ENCODE measurements at places on chromosomes 4 and X.

DNA sequence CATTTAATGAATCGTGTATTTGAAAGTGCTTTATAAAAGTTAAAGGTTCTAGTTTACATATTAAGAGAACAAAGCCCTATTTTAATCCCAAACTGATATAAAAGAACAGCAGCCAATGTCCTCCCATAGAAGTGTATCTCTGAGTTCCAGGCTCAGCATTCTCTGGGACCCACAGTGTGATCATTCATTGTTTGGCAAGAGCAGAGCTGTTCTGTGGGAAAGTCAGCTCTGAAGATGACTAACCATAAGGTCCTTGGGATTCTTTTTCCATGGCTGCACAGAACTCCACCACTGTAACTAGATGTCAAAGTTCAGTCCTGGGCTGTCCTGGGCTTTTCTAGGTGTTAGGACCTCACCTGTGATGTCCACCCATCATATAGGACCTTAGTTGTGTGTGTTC, 157.0 kb upstream of the TLL1 start:
- DNase-seq: no peak

DNA sequence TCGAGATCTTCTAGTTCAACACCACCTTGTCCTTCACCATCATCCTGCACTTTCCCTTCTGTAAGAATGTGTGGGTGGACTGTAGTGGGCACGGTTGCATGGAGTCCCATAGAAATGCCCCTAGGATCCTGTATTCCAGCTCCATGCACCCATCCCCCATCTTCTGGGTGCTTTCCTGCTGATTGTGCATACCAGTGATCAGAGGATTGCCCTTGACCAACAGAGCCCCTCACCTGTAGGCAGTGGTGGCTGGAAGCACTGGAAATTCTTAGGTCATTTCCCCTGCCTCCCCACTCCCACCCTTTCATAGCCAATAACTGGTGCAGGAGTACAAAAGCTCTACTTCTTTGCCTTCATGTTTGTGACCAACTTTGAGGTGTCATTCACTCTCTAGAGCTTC, 213.4 kb upstream of the ARSJ start:
- DNase-seq: no peak

- no peak for DNase-seq
Measured at GRCh38 chr4:48079972-48080391, 54.1 kb downstream of the TXK start.

DNA sequence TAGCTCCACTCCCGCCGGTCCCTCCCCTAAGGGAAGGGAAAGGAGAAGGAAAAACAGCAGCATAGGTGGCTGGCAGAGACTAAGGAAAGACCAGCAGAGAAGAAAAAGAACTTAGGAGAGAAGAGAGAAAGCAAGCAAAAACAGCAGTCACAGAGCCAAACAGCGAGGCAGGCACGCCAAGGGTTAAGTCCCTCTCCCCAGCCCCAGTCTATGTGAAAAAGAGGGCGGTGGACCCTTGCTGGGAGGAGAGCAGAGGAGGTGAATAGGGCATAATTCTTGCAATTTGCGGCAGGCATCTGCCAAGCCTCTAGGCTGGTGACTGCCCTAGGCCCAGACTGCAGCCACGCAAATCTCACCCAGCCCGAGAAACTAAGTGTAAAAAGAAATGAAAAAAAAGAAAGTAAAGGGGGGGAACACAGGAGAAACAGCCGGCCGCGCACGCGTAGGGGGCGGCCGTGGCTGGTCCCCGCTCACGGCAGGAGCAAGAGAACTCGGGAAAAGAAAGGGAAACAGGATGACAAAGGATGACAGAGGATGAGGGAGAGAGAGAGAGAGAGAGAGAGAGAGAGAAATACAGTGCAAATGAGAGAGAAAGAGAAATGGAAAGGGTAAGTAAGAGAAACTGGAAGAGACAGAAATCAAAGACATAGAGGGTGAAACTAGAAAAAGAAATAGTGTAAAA, 48.6 kb downstream of the MAGEA9 start:
- DNase-seq: no peak

DNA sequence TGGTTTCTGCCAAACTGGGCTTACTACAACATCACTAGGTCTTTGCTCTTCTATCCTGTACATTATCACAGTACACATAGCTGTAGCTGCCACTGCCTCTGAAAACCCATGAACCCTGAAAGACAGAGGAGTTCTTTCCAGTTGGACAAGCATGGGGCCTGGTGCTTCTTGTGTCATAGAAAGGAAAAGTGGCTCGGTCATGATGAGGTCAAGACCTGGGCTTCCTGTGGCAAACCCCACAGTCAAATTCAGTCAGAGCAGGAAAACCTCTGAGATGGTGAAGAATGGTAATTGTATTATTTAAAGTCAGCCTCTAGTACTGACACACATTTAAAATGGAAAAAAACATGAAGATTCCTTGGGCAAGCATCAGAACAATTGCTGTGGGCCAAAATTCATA, 133.3 kb upstream of the PRPS2 start:
- DNase-seq: no peak

DNA sequence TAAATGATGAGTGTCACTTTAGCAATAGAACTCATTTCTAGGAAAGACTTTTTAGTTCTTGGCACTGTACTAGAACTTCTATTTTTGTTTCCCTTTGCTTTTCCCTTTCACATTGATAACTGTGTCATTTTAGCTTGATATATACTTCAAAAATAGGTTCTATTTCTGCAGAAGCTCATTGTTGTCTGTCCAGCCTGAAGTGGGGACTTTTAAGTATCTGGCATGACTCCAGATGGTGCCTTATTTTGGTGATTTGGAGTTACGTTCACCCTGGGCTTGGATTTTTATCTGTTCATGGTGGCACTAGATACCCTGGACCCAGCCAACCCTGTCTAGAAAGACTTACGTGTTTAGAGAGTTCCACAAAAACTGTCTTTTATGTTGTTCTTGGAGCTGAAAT, 3.4 kb downstream of the ABHD18 start:
- DNase-seq: no peak

DNA sequence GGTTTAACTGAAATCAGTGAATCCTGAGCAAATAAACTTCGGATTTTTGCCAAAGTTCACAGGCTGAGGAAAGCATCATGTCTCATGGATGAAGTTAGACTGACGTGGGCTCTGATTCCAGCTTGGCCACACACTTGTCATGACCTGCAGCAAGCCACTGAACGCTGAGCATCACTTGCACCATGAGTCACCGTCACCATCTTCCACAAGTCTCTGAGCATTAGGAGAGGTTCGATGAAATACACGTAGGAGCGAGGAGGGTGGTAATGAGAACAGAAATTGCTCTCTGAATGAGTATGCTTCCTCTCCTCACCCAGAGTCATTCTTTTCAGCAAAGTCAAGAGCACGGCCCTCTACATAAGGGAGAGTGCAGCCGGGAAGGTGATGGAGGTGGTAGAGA, 3.8 kb upstream of the TRIML2 start:
- no peak for DNase-seq

GRCh38 chr4:164293203-164293602, 460.7 kb upstream of the SMIM31 start:
- no peak for DNase-seq

DNA sequence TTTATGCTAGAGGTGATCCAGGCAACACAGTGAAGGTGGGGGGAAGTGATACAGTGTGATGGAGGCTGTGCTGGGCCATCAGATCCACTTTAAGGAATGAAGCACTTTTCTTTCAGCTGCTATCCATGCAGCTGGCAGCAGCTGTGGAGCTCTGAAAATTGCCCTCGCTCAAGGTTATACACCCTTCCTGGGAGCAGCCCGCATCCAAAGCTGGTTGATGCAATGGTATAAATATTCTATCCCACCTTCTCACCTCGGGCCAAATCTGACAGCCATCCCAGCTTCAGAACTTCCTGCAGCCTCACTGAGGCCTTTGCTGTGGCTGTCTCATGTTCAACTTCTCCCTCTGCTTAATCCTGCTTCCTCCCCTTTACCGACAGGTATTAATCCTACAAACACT, 18.6 kb downstream of the CXCL13 start:
- no peak for DNase-seq

- no peak for DNase-seq
Measured at GRCh38 chr4:92074839-92075238, 228.9 kb upstream of the GRID2 start.

GRCh38 chr4:25870081-25870480, 7.3 kb upstream of the SEL1L3 start:
- no peak for DNase-seq
